ENCODE measurements at places on chromosomes 5 and 9. TPM values are rescaled to one million over a fixed set of nuclear protein-coding genes. Genes with fewer than 3 reads are reported as not detected.

ROPN1L gene
- total RNA-seq, result not detected

C9orf153 gene
- total RNA-seq, result not detected

FANCC gene
- 13.4 TPM for total RNA-seq

RGMB gene
- 22.0 TPM for total RNA-seq

TSLP gene
- total RNA-seq, result not detected

TAS2R1 gene
- not detected for total RNA-seq

PCDHGA11 gene
- total RNA-seq, result 0.19 TPM

SLC25A48 gene
- not detected for total RNA-seq

RARS1 gene
- 258 TPM for total RNA-seq

Measured in A172 (cell line).